ENCODE measurements at places on chromosomes 12 and 14.

GRCh38 chr12:39574785-39575497, 44.7 kb downstream of the ABCD2 start:
- DNase-seq: no peak

GRCh38 chr12:32788405-32788804, 32.7 kb upstream of the YARS2 start:
- DNase-seq: peak; percentile 2

DNA sequence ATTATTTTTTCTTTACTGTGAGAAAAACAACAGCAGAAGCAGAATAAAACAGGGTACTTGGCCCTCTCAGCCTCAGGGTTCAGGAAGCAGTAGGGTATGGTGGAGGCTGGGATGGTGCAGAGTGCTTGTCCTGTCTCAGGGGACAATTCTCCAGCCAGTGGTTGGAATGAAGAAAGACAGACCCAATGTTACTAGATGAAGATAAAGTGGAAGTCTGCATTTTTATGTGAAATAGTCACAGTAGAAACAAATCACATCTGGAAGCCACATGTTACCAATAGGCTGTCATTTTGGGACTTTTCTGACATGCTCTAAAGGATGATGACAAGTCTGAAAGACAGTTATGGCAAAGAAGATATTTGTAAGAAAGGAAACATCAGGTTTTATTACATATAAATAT, 32.3 kb downstream of the PROX2 start:
- no peak for DNase-seq

DNA sequence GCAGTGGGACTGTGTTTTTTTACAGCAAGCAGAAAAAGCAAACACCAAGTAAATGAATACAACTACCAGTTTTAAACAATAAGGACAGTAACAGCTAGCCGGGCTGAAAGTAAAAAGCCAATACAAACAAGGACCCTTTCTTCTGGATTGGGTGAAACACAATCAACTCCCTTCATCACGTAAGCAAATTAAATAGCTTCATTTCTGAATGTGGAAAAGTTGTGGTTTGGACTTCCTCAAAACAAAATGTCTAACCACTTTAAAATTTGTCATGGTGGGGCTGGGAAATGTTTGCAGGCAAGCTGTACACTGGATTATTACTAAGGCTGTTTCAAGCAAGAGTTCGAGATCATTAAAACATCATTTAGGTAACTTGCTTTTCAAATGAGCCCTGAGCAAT, 47.4 kb downstream of the TCHP start:
- no peak for DNase-seq

GRCh38 chr12:66823857-66824570, 145.1 kb upstream of the GRIP1 start:
- DNase-seq: no peak

- no peak for DNase-seq
These were observed 225.4 kb downstream of the KLHL28 start for GRCh38 chr14:44736326-44736725.

GRCh38 chr14:69005432-69006148, 26.5 kb upstream of the ACTN1 start:
- DNase-seq: no peak

- DNase-seq: no peak
These were observed 8.6 kb upstream of the MSI1 start for GRCh38 chr12:120377611-120378010.

DNA sequence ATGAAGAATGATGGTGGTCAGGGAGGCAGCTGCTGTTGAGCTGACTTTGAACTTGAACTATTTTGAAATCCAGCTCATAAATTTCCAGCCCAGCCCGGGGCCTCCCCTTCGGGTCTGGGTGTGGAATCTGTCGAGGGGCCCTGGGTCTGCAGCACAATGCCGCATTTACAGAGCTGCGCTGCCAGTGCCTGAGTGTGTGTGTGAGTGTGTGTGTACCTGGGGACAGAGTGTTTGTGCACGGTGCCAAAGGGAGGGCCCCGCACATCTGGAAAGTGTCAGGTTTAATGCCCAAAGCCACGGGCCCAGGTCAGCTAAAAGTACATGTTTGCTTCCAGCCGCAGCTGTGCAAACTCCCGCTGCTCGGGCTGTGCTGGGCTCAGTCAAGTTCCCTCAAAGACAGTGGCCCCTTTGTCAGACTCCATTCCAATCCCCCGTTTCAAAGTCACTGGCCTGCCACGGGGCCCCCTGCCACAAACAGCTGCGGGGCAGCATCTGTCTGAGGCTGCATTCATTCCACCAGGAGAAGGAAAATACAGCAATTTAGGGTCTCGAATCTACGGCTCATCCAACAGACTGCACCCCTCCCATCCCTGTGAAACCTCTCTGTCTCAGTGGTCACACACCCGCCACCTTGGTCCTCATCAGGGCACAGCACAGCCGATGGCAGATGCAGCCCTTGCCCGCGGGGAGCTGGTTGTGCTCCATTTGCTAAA, 16.3 kb upstream of the RFLNA start:
- DNase-seq: no peak

DNA sequence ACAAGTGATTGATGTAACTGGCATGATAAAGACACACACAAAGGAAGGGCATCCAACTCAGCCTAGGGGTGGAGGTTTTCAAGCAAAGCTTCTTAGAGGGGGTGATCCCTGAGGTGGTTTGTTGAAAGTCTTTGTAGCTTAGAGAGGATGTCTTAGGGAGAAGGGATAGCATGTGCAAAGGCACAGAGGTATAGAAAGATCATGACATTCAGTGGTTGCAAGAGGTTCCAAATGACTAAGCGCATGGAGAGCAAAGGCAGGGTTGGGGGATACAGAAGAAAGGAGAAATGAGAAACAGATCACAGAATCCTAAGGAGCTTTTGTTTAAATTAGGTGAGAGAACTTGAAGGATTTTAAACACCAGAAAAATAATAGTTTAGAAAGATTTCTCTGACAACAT, 5.2 kb upstream of the CCT2 start:
- DNase-seq: no peak

- no peak for DNase-seq
These were observed 23.7 kb upstream of the SERPINA6 start for GRCh38 chr14:94346841-94347240.

DNA sequence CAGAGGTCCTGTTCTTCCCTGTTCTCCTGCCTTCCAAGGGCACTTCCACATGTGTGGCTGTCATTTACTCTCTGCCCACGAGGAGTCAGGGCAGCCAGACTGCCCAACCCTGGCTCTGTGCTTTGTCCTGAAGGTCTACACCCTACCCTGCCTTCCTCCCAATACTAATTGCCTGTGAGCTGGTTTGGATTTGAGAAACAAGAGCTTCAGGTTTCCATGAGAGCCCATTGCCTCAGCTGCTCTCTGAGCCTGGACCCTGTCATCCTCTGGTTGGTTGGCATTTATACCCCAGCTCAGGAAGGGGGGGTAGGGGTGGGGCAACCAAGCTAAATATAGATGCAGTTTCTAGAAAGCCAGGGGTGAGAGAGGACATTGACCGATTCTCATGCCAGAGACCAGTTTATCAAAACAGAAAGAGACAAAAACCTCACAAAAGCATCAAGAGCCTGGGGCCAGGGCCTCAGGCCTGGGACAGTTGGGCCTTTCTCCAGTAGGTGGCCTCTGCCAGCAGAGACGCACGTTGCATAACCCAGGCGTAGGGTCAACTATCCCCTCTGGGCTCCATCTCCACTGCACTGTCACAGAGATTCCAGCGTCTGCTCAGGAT, 34.5 kb downstream of the VDR start:
- no peak for DNase-seq

GRCh38 chr12:104219361-104219892, 3.8 kb downstream of the TXNRD1 start:
- no peak for DNase-seq

- no peak for DNase-seq
These were observed 93.9 kb downstream of the PLBD1 start for GRCh38 chr12:14473707-14474287.

DNA sequence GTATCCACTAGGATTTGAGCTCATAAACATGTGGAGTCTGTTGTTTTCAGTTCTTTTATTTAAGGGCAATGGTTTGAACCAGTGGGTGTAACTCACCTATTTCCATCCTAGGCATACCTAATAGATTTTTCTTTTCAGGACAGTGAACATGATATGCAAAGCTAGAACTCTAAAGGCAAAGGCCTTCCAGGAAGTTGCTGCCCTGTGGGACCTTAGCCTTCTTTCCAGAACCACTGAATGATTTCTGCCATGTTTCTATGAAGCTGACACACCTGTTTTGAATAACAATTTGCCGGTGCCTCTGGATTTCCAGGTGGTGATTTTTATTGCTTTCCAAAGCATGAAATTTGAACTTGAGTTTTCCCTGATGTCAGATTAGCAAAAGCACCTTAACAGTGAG, 372.9 kb upstream of the FAR2 start:
- DNase-seq: no peak

- no peak for DNase-seq
These were observed 38.0 kb downstream of the SLC2A14 start for GRCh38 chr12:7834701-7835100.

DNA sequence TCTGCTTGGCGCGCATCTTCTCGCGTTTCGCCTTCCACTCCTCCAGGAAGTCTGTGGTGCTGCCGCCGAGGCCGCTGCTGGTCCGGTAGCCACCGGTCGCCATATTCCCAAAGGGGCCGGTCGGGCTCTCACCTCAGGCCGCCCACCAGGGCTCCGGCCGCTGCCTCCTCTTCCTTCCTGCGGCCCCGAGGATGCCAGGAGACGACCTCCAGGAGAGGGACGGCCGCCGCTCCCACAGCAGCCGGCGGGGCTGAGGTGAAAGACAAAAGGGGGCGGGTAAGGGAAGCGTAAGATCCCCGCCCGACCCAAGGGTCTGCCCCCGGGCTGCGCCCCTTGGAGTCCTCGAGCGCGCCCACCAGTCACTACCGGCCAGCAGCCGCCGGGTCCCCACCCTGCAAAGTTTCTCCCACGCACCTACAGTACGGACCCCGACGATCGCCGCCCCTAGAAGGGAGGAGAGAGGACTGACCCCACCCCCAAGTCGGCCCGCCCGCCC, 574 bp downstream of the PAWR start:
- DNase-seq: no peak

- DNase-seq: peak; percentile 42
These were observed 2.8 kb downstream of the ZFP36L1 start for GRCh38 chr14:68789821-68790643.

DNA sequence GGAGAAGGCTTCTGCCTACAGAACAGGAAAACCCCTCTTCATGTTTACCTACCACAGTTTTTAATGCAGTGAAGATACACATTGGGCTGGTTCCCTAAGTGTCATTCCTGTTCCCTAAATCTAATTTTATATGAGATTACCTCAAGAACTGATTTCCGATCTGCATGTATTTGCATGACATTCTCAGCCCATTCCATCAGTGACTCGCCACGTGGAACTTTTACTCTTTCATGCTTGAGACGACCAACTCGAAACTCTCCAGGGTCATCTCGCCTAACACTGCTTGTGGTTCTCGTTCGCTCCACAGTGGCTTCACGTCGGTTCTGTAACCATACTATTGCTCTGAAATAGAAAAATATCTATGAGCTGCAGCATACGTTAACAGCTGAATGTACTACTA, 83.1 kb upstream of the STRN3 start:
- DNase-seq: no peak

DNA sequence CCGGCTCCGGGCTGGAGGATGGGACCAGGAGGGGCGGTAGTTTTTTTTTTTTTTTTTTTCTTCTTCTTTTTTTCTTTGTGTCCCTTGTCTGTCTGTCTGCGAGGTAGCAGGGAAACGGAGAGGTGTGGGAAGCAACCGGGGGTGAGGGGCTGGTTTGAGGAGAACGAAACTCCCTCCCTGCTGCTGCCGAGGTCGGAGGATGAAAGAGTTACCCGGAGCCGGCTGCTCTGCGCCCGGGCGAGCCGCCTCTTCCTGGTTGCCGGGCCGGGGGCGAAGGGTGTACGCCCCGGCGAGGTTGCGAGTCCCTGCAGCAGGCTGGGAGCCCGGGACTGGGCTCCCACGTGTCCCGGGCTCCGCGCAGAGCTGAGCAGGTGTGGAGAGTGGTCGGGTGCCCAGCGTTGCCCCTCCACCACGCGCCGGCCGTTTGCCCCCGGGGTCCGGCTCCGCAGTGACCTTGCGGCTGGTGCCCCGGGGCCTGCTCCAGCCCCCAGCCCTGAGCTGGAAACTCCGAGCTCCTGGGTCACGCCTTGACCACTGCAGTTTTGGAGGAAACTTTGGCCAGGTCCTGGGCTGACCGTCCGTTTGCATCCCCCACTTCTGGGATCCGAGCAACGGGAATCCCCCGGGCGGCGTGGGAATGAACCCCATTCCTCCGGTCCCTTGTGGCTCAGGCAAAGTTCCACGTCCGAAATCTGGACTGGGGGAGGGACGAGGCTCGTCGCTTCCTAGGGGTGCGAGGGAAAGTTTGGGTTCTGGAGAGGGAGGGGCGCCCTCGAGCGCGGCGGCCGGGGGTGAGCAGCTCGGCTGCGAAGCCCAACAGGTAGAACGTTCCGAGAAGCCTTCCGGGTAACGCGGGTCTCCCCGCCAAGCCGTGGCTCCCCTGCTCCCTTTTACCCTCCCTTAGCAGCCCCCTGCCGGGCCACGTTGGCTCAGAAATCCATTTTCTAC, 1.3 kb downstream of the CHST11 start:
- DNase-seq: peak; percentile 68

DNA sequence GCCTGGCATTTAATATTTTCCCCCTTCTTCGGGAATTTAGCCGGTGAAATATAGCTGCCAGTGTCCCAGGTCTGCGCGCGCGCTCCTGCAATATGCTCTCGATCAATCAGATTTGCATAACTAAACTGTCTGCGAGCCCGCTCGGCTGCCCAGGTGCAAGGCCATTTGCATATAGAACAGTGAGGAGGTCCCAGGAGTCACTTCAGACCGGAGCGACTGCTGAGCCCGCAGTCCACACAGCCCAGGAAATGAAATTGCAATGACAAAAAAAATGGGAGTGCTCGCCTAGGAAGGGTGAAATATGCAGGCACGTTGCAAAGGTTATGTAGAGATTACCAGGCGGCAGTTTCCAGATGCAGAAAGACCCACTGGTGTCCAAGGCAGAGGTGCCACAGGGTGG, 228.5 kb downstream of the VRK1 start:
- no peak for DNase-seq

DNA sequence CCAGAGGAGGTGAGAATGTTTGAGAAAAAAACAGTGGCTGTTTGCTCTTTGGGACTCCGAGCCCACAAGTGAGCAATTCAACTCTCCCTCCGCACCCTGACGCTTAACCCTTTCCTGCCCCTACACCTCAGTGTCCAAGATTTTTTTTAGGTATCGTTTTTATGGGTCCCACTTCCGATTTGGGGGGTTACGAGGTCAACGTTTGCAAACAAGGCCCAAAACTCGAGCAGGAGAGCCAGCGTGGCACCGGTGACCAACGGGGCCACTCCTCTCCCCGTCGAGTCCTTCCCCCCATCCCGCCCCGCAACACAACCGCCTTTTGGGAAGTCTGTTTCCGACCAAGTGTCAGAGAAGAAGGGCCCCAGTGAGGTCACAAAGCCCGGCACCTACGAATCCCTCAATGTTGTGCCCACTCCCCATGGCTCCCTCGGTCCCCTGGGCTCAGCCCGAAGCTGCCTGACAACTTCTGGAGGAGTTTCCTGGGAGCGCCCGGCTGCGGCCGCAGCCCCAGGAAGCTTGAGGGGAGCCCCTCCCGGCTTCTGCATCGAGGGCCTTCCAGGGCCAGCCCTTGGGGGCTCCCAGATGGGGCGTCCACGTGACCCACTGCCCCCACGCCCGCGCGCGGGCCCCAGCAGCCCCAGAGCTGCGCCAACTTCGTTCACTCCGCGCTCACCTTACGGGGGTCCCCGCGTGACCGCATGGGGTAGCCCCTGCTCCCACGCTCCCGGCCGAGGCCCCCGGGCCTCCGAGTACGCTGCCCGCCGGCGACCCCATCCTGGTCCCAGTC, 1.2 kb downstream of the CDK2AP1 start:
- DNase-seq: peak; percentile 46

GRCh38 chr12:92416385-92416812, 270.8 kb upstream of the BTG1 start:
- no peak for DNase-seq

- no peak for DNase-seq
These were observed 34.8 kb downstream of the CRACR2A start for GRCh38 chr12:3718100-3718499.
